ENCODE measurements at places on chromosomes 6 and 20.

- DNase-seq: no peak
Measured at GRCh38 chr6:119243037-119243436, 106.5 kb downstream of the MAN1A1 start.

- DNase-seq: peak; percentile 80
Measured at GRCh38 chr6:113970805-113971676, at the start of gene HDAC2. Gene HDAC2 (minus strand): TSS chr6:113971148. CDS start chr6:113970908, 240 bp downstream.

- DNase-seq: no peak
Measured at GRCh38 chr20:44861531-44862006, 23.9 kb upstream of the YWHAB start.

DNA sequence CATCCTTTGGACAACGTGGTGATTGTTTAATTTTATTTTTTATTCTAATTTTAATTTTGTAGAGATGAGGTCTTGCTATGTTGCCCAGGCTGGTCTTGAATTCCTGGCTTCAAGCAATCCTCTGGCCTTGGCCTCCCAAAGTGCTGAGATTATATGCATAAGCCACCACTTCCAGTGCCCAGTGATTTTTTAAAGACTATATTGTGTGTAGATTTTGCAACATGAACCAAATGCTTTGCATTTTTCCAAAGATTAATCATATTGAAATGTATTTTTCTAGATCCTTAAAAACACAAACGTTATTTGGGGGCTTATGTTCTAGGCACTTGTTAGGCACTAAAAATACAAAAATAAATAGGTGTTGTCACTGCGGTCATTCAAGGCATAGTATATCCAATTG is 117.6 kb upstream of the CCN2 start:
- DNase-seq: no peak

- no peak for DNase-seq
Measured at GRCh38 chr20:12936020-12936419, 72.8 kb upstream of the SPTLC3 start.

- DNase-seq: peak; percentile 41
Measured at GRCh38 chr6:43668151-43669028, 19.2 kb downstream of the MRPS18A start.

DNA sequence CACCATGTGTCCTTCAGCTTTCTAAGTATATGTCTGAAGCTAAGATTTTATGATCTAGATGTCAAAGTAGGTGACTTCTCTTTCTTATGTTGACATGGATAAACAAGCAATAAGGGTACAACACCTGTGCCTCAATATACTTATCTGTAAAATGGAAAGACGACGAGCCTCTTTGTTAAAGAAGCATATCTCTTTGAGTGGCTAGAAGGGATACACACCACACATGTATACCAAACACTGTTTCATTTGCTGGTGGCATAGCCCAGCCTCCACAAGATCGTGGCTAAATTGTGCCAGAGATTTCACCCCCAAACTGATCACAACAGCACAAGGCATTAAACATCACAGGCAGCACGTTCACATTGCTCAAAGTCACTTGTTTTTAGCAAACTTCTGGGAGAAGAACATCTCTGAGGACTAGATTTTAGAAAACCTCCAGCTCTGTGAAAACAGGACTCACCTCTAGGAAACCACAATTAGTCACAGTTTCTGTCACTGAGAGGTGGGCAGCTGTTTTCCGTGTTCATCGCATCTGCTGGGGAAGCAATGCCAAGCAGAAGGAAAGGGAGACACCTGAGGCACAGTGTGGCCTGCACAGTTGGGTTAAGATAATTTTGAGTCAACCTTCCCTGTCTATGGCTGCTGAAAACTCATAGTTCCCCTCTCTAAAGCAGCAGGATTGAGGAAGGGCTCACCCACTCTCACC is 263.0 kb upstream of the PLCB4 start:
- no peak for DNase-seq

DNA sequence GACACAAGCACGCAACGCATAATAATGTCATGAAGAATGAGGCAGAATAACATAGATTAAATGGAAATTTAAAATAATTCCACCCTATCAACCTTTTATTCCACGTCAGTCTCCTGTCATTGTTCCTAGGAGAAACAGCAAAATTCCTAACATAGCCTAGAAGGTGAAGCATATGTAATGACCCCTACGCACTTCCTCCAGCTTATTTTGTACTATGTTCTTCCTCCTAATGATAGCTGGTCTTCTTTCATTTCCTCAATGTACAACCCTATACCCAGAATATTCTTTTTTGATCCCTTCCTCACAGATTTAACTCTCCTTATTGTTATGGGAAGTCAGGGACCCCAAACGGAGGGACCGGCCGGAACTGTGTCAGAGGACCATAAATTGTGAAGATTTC is 122.0 kb upstream of the CARMIL1 start:
- DNase-seq: no peak

- no peak for DNase-seq
Measured at GRCh38 chr20:1327241-1327653, 1.7 kb downstream of the SDCBP2 start.

DNA sequence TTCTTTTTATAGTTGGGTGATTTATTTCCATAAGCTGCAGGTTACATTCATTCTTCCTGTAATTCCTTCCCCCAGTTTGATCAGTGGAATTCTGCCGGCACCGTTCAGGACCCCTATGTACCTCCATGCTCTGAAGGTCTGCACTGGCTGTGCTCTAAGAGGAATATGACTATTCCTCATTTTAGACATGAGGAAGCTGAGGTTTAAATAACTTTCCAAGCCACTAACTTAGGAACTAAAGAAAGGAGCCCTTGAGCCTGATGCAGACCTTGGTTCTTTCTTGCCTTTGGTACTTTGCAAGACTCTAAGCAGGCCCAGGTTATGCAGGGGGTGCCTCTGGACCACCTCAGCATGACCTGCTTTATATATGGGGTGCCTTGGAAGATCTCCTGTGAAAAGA is 318.5 kb downstream of the QKI start:
- DNase-seq: no peak

- no peak for DNase-seq
Measured at GRCh38 chr20:4876301-4876700, 125.0 kb downstream of the SLC23A2 start.

- no peak for DNase-seq
Measured at GRCh38 chr6:34295721-34296120, 46.9 kb upstream of the SMIM29 start.

- DNase-seq: no peak
Measured at GRCh38 chr6:6760002-6760401, 171.5 kb downstream of the LY86 start.

DNA sequence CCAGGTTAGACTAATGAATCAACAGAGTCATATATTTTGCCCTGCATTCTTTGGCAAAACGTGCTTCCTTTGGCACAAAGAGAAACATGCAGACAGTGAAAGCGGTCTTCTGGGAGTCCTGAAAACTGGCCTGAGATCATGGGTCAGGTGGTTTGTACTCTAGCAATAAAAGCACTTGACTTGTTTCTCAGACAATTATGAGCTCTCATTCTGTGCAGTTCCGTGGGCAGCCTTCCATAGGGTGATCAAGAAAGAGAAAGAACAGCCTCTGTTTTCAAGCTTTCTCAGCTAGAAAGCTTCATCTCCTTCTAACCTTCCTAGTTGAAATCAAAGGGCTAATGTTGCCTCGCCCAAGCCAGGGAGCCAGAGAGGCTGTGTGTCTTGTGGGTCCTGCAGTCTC is 62.7 kb upstream of the ISM1 start:
- DNase-seq: no peak

DNA sequence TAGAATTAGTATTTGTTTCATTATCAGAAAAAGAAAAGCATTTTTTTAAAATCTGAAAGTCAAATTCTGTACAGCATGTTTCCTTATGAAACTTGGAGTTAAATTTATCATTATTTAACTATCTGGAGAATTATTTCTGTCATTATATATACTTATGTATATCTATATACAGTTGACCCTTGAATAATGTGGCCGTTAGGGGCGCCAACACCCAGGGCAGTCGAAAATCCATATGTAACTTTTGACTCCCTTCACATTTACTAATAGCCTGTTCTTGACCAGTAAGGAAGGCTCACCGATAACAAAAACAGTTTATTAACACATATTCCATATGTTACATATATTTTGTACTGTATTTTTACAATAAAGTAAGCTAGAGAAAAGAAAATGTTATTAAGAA is 341.2 kb downstream of the ADGRB3 start:
- no peak for DNase-seq

DNA sequence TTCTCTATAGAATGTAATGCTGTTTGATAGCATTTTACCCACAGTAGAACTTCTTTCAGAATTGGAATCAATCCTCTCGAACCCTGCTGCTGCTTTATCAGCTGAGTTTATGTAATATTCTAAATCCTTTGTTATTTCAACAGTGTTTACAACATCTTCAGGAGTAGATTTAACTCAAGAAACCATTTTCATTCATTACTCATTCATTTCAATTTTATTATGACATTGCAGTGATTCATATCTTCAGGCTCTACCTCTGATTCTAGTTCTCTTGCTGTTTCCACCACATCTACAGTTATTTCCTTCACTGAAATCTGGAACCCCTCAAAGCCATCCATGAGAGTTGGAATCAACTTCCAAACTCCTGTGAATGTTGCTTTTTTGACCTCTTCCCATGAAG is 93.7 kb downstream of the ZFAND3 start:
- no peak for DNase-seq

DNA sequence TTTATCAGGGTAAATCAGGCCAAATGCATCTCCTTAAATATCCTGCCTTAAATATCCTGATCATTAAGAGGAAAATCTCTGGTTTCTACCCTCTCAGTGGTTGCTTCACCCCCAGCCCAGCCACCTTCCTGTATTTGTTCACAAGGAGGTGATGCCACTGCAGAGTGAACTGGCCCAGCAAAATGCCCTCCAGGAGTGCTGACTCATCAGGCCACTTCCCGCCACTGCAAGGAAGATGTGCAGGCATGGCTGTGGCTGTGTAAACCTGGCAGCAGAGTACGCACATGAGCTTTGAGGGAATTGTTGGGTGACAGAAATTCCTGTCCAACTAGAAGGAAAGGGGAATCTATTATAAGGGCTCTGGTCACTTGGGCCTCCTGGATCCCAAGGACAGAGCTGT is 13.8 kb downstream of the NQO2 start:
- no peak for DNase-seq

DNA sequence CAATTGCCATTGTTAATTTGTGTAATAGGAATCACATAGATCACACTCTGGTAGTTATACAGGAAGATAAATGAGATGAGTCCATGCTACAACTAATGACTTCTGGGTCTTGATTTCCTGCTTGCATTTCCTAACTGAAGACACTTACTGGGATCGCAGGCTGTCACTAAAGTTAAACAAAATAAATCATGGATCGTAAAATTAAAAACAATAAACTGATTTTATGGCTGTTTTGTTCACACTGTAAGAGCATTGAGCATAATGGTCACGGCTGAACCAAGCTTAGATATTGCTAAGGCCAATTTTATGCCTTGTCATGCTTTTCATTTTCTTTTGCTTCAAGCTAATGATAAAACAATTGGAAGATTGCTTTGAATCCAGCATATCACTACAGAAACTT is 332.5 kb upstream of the CITED2 start:
- DNase-seq: no peak

DNA sequence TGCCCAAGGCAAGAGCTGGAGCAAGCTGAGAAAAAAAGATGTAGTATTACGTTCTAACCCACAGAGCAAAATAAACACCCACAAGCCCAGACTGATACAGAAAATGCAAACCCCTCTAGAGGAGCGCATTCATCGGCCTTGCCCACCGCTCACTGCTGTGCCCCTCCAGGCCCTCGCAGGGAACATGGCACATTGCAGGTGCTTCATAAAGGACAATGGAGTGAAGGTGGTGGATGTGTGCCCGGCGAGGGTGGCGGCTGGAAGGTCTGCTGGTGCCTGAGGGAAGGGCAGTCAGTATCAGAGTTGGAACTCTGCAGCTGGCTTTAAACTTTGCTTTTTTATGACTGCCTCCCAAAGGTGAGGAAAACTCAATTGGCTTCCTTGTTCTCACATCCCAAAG is 18.5 kb upstream of the IRF4 start:
- DNase-seq: no peak

DNA sequence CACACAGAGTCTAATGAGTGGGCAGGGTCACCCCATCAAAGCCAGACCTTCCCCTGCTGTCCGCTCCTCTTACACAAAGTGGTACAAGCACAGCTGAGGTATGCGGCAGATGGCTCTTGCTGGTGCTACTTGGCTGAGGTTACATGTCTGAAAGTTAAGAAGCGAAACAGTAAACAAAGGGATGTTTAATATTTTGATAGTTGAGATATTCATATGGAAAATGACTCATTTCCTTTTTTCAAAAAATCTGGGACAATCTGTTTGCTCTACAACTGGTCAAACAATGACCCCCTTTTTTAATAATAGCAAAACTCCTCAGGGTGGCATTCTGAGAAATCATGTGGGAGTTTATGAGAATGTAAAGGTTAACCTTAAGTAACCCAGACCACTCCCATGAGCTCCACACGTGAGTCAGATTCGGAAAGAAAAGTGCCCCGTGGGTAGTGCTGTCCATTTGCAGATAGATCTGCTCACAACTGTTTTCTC is 245.3 kb downstream of the TBXT start:
- no peak for DNase-seq

DNA sequence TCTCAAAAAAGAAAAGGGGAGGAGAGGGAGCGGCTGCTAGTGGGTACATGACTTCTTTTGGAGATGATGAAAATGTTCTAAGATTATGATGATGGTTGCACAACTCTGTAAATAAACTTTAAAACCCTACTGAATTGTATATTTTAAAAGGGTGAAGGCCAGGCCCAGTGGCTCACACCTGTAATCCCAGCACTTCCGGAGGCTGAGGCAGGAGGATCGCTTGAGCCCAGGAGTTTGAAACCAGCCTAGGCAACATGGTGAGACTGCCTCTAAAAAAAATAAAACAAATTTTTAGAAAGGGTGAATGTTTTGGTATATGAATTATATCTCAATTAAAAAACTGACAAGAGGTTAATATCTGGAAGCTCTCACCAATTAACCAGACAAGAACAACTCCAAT is 45.4 kb downstream of the BAK1 start:
- DNase-seq: no peak

DNA sequence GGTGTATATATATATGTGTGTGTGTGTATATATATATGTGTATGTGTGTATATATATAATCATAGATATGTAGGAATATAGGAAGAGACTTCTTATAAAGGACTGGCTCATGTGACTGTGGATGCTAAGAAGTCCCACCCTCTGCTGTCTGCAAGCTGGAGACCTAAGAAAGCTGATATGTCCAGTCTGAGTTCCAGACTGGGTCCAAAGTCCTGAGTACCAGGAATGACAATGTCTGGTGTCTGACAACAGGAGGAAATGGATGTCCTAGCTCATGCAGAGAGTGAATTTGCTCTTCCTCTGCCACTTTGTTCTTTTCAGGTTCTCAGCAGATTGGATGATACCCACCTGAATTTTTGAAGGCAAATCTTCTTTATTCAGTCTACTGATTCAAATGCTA is 7.1 kb downstream of the ALDH5A1 start:
- no peak for DNase-seq
